ENCODE measurements at places on chromosomes 13 and 19.

- no peaks in the 10 kb centered on the region for H3K36me3 ChIP-seq
- H3K4me3 ChIP-seq, result no peak overlapping the region
- DNase-seq, result no peak
- H3K4me1 ChIP-seq, result peaks cover 49% of the 10 kb centered on the region
Measured at GRCh38 chr13:33229446-33230177, 55.9 kb downstream of the STARD13 start.

DNA sequence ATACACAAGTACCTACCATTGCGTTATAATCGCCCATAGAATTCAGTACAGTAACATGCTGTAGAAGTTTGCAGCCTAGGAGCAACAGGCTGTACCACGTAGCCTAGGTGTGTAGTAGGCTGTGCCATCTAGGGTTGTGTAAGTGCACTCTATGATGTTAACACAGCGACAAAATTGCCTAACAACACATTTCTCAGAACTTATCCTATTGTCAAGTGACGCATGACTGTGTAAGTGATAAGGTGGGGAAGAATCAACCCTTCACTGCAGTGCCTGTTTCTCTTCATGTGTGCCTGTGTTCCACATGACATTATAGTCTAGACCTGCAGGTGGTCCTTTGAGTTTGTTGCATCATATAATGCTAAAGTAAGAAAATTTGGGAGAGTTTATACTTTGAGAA lies 94.0 kb downstream of the PCDH9 start:
- DNase-seq, result no peak
- H3K36me3 ChIP-seq, result no peaks in the 10 kb centered on the region
- no peak overlapping the region for H3K4me3 ChIP-seq
- no peak overlapping the region for H3K27ac ChIP-seq
- peaks cover 9% of the 10 kb centered on the region for H3K4me1 ChIP-seq

DNA sequence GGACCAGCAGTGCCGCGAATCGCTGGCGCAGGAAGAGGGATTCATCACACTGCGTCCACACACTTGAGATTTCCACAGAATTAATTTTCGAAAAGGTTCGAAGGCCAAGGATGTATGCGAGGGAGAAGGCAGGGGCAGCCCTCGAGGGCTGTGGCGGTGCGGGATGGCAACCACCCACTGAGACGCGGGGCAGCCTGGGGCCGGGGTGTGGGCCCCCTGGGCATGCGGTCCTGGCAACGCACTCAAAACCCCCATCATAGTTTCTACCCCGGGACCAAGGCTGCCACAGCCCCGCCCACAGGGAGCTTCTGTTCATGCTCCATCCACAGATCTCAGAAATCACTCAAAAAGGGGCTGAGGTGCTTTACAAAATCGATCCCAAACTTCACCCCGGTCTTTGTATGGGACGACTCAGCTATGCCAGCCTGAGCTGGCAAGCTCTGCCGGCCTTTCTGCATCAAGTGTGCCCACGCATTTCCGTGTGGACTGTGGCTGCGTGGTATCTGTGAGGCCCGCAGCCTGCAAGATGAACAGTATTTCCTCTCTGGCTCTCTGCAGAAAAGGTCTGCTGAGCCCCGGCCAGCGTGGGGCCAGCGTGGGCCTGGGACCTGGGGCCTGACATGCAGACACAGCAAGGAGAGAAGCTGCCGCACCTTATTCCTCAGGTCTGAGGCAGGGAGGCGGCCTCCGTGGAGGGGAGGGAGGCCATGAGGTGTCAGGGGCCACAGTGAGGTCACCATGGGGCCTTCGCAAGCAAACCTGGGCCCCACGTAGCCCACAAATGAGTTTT lies 19.2 kb downstream of the ZNF787 start:
- H3K36me3 ChIP-seq, result peaks cover 63% of the 10 kb centered on the region
- no peak overlapping the region for H3K27ac ChIP-seq
- H3K27me3 ChIP-seq, result no peaks in the 10 kb centered on the region
- DNase-seq, result no peak

DNA sequence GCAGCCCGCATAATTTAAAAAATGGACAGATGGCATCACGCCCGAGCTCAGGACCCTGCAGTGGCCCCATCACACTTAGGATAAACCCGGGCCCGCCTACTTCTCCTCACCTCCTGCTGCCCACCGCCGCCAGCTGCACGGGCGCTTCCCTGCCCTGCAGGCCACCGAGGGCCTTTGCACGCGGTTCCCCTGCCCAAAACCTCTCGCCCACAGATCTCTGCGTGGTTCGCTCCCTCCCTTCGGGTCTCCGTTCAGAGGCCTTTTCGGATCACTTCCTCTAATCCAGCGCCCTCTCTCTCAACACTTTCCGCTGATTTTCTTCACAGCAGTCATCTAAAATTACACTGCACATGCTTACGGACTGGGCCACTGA lies 1.8 kb downstream of the SHISA7 start:
- H3K27ac ChIP-seq, result no peak overlapping the region
- no peak overlapping the region for H3K4me3 ChIP-seq
- peaks cover 93% of the 10 kb centered on the region for H3K27me3 ChIP-seq
- DNase-seq, result no peak
- H3K36me3 ChIP-seq, result no peaks in the 10 kb centered on the region

GRCh38 chr13:52070929-52071523 lies 46.5 kb downstream of the UTP14C start:
- H3K4me3 ChIP-seq, result no peak overlapping the region
- H3K36me3 ChIP-seq, result no peaks in the 10 kb centered on the region
- H3K27ac ChIP-seq, result no peak overlapping the region
- no peaks in the 10 kb centered on the region for H3K4me1 ChIP-seq
- no peaks in the 10 kb centered on the region for H3K27me3 ChIP-seq

GRCh38 chr19:39595950-39596349 lies 6.4 kb upstream of the LGALS13 start:
- no peaks in the 10 kb centered on the region for H3K4me1 ChIP-seq
- H3K36me3 ChIP-seq, result no peaks in the 10 kb centered on the region
- no peak overlapping the region for H3K27ac ChIP-seq
- no peaks in the 10 kb centered on the region for H3K27me3 ChIP-seq
